COLO829 (cell line): ENCODE measurements at places on chromosomes 13 and 19.

- DNase-seq: no peak
Measured at GRCh38 chr13:99656844-99657381, 155.6 kb downstream of the TM9SF2 start.

DNA sequence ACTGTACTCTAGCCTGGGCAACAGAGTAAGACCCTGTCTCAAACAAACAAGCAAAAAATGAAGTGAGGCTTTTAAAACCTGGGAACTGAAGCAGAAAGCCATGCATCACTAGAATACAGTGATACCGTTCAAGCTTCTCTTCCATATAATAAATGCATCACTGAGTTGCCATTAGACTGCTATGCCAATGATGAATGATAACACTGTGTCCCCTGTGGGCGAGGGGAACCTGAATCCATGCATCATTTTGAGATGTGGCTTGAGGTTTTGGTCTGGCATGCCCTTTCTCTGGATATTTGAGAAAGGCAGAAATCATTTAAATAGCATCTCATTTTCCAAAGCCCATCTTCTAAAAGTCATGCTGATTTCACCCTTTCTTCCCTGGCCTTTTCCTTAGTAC lies 1.5 kb upstream of the FAM124A start:
- DNase-seq: no peak

GRCh38 chr19:42762789-42763188 lies 2.7 kb downstream of the PSG8 start:
- no peak for DNase-seq

GRCh38 chr13:81058916-81059290 lies 718.0 kb upstream of the SPRY2 start:
- no peak for DNase-seq

GRCh38 chr19:1273263-1274041 lies 1.9 kb upstream of the FAM174C start:
- DNase-seq: no peak

DNA sequence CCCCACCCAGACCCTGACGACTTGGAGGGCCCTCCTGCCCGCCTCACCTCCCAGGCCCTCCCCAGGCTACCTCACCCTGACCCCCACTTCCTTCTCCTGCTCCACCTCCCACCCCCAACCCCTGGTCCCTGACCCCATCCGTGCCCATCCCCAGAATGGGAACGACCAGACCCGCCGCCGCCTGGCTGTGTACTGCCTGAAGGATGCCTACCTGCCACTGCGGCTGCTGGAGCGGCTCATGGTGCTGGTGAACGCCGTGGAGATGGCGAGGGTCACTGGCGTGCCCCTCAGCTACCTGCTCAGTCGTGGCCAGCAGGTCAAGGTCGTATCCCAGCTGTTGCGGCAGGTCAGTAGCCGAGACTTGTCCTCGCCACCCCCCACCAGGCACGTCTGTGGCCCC lies 11.9 kb upstream of the SPIB start:
- no peak for DNase-seq

DNA sequence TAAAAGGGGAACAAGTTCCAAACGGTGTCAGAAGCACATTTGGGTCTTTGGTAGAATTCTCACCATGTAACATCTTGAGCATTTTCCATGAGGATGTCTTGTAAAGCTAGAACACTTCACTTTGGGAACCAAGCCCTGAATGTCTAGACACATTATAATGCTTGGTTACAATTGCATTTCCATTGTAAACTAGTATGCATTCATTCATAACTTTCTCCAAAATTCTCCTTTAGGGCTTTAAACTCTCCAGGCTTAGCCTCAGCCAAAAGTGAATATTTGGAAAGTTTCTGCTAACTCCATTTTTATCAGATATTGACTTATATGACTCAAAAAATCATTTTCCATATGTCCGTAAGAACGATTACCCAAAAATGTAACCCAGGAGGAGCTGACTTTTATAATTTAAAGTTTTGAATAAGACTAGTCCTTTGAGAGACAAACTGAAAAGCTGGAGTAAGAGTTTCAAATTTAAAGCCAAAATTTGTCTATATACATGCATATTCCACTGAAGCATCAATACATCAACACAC lies 1170.4 kb downstream of the EFNB2 start:
- no peak for DNase-seq

- DNase-seq: no peak
Measured at GRCh38 chr19:33673996-33674625, 52.4 kb downstream of the CHST8 start.

DNA sequence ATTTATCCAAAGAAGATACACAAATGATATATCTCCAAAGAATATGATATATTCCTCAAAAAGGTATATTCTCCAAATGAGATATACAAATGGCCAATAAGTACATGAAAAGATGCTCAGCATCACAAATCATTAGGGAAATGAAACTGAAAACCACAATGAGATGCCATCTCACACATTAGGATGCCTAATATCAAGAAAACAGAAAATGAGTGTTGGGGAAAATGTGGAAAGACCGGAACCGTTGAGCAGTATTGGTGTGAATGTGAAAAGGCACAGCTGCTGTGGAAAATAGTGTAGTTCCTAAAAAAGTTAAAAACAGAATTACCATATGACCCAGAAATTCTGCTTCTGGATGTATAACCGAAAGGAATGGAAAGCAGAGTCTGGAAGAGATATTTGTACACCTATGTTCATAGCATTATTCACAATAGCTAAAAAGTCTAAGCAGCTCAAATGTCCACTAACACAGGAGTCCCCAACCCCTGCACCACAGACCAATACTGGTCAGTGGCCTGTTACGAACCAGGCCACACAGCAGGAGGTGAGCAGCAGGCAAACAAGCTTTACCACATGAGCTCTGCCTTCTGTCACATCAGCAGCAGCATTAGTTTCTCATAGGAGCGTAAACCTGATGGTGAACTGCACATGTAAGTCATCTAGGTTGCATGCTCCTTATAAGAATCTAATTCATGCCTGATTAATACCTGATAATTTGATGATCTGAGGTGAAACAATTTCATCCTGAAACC lies 291.9 kb downstream of the PCDH20 start:
- DNase-seq: no peak

GRCh38 chr19:49073514-49074378 lies 1.2 kb upstream of the KCNA7 start:
- no peak for DNase-seq

GRCh38 chr13:38888309-38888708 lies 102.3 kb downstream of the STOML3 start:
- no peak for DNase-seq

- DNase-seq: no peak
Measured at GRCh38 chr19:17775991-17776803, 18.7 kb upstream of the B3GNT3 start.

DNA sequence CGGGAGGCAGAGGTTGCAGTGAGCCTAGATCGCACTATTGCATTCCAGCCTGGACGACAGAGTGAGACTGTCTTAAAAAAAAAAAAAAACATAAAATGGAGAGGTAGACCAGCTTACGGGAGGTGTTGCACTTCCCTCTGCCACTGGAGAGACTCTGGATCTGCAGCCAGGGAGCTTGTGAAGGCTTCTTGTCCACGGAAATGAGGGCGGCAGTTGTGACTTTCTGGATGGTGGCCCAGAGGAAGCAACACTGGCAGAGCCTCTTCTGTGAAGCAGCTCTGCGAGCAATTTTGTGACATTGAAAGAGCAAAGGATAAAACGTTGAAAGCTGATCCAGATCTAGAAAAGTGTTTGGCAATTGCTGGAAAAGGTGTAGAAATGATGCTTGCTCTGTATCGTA lies 10.4 kb downstream of the SPINT2 start:
- no peak for DNase-seq

GRCh38 chr19:13847407-13848339 lies 29.3 kb upstream of the NANOS3 start:
- DNase-seq: peak; percentile 82

- DNase-seq: no peak
Measured at GRCh38 chr19:6797646-6798045, 25.1 kb downstream of the VAV1 start.

DNA sequence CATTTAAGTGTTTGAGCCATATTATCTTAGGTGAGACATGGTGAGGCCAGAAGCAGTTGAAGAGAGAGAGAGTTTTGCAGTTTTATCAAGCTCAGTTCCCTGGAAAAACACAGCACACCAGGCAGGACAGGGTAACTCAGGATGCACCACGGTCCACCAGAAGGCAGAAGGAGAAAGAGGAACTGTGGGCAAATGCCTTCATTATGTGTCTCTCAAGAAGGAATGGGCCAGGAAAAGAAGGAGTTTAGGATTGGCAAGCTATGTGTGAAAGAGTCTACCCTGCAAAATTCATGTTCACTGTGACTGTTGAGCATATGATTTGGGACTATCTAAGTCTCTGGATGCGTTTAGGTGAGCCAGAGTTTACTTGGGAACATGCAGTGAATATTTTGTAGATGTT lies 934.5 kb upstream of the MIR17HG start:
- DNase-seq: no peak

GRCh38 chr13:45482571-45483173 lies 17.9 kb downstream of the COG3 start:
- no peak for DNase-seq

- DNase-seq: no peak
Measured at GRCh38 chr13:46665633-46666482, 112.9 kb downstream of the LRCH1 start.

DNA sequence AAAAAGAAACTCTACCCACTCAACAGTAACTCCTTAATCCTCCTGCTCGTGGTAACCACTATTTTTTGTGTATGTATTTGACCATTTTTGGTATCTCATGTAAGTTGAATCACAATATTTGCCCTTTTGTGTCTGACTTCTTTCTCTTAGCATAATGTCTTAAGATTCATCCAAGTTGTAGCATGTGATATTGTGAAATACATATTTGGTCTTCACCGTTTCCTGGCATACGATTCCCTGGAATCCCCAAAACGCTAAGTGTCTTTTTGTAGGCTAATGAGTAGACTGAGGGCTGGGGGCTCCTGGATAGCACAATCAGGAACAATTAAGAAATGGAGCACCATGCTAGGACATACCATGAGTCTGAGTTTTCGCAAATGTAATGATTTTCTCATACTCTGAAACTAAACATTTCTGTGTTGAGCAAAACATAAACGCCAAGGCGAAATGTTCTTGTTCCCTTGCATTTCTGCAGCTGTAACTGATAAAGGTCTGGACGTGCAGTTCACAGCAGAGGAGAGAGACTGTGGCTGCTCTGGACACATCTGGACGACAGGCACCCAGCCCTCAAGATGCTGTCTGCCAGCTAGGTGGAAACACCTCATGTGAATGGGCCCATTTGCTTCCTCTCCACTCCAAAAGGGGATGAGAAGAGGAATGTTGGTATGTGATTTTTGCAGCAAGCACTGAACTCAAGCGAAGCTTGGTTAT lies 38.4 kb downstream of the BRD4 start:
- no peak for DNase-seq

- peak; percentile 48 for DNase-seq
Measured at GRCh38 chr13:73578251-73578875, 519.6 kb downstream of the KLF5 start.

- DNase-seq: no peak
Measured at GRCh38 chr13:59439776-59440428, 723.8 kb downstream of the DIAPH3 start.

DNA sequence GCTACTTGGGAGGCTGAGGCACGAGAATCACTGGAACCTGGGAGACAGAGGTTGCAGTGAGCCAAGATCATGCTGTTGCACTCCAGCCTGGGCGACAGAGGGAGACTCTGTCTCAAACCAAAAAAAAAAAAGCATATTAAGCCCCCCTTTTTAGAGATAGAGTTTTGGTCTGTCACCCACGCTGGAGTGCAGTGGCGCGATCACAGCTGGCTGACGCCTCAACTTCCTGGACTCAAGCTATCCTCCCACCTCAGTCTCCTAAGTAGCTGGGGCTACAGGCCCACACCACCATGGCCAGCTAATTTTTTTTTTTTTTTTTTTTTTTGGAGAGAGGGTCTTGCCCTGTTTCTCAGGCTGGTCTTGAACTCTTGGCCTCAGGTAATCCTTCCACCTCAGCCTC lies 34.2 kb upstream of the MAP3K10 start:
- no peak for DNase-seq

GRCh38 chr19:29842471-29843179 lies 30.8 kb downstream of the CCNE1 start:
- DNase-seq: no peak

DNA sequence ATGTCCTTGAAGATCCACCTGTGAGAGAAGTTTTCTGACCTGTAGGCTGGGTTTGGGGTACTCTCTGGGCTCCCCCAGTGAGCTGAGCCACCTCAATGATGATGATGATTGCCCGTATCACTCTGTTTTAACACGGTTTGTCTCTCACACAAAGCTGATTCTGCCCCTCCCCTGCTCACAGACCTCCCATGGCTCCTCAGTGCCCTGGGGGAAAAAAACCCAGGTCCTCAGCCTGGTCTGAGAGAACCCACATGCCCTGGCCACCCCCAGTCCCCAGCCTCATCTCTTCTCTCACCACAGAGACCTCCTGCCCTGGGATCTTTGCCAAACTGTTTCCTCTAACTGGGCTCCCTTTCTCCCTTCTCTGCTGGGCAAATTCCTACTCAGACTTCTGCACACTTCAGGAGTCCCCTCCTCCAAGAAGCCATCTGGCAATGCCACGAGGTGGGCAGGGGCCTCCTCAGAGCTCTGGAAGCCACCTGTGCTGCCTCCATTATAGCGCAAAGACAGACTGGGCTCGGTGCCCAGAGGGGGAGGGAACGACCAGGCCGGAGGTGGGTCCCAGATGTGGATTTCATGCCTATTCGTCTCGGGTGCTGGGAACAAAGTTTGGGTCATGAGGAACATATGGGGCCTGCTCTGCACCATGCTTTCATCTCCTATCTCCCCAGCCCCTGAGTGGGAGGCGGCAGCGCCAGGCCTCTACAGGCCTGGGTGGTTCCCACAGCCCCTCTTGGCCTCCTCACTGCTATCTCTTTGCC lies 8.5 kb upstream of the CA11 start:
- no peak for DNase-seq

- DNase-seq: no peak
Measured at GRCh38 chr19:32649751-32650150, 25.2 kb downstream of the ANKRD27 start.

- no peak for DNase-seq
Measured at GRCh38 chr13:47813718-47814117, 187.4 kb downstream of the SUCLA2 start.

DNA sequence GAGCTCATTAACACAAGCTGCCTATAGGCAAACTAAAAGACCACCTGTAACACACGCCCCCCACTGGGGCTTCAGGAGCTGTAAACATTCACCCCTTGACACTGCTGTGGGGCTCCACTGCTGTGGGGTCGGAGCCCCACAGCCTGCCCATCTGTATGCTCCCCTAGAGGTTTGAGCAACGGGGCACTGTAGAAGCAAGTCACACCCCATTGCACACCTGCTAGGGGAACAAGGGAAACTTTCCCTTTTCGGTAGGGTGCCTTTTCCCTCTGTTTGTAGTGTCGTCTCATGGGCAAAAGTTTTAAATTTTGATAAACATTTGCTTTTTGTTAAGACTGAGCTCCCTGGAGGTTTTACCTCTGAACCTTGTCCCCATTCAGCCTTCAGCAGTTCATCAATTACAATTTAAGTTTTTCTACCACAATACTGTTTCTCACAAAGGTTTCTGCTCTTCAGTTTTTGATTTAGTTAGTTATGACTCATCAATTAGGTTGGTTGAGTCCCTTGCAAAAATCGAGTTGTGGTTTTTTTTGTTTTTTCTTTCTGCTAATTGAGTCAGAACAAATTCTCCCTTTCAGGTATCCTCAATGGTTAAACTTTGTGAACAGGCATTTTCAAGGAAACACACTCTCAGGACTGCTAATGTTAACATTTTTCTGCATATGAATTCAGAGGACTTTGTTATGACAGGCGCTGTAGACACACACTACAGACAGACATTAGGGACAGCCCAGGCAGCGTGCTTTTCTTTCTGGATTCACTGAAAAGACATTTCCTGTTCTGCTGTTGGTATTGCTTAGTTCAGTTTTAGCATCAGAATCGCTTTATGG lies 35.1 kb downstream of the ZNF433 start:
- no peak for DNase-seq

GRCh38 chr13:30850204-30850866 lies 55.7 kb upstream of the MEDAG start:
- no peak for DNase-seq
